ENCODE measurements at places on chromosomes 12 and 14. TPM values are rescaled to one million over a fixed set of nuclear protein-coding genes. Genes with fewer than 3 reads are reported as not detected.

DNA sequence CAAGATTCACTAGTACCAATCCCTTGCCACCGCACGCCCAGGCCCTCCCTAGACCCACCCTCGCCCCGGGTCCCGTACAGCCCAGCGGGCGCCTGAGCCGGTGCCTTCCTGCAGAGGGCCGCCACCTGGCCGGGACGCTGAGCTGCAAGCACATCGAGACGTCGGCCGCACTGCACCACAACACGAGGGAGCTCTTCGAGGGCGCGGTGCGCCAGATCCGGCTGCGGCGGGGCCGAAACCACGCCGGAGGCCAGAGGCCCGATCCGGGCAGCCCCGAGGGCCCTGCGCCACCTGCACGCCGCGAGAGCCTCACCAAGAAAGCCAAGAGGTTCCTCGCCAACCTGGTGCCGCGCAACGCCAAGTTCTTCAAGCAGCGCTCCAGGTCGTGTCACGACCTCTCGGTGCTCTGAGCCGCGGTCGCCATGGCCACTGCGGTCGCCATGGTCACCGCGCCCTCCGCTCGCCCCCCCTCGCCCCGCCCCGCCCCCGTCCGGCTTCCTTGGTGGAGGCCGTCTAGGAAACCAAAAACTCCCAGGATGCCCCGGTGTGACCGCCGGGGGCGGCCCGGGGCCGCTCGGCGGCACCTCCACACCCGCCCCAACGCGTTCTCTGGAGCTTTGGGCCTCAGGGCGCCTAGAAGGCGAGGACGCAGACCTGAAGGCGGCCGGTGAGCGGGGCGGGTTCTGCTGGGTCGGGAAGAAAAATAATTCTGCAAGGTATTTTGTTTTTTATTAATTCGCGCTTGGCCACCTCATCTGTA, 3.7 kb downstream of the REM2 start:
- no peak overlapping the region for H3K27ac ChIP-seq
- H3K4me3 ChIP-seq = peak overlapping the region; percentile 70
- DNase-seq = peak; percentile 91
- no peaks in the 10 kb centered on the region for H3K27me3 ChIP-seq
- no peaks in the 10 kb centered on the region for H3K4me1 ChIP-seq

DNA sequence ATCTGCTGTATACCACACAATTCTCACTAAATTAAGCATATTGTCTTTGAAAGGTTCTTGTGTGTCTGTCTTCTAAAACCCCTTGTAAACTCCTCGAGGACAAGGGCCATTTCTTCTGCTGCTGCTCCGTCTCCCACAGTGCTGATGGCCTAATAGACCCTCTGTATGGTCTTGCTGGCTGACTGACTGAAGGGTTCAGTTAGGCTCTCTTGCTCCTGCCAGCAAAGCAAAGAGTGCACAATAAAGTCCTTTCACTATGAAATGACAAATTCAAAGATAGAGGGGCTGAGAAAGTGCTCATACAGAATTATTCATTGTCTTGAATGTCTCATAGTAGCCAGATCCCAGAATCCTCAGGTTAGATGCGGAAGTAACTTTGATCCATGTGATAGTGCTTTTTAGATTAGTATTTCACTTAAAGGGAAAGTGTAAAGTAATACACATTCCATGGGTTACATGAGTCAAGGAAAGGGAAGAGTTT, 14.2 kb upstream of the RIOX1 start:
- H3K27me3 ChIP-seq = no peaks in the 10 kb centered on the region
- no peak overlapping the region for H3K27ac ChIP-seq
- H3K4me3 ChIP-seq = no peak overlapping the region
- H3K36me3 ChIP-seq = no peaks in the 10 kb centered on the region

GRCh38 chr14:22226381-22226780, 362.6 kb downstream of the DAD1 start:
- H3K27me3 ChIP-seq = no peaks in the 10 kb centered on the region
- no peak overlapping the region for H3K4me3 ChIP-seq
- H3K27ac ChIP-seq = no peak overlapping the region
- H3K4me1 ChIP-seq = no peaks in the 10 kb centered on the region
- no peaks in the 10 kb centered on the region for H3K36me3 ChIP-seq

DNA sequence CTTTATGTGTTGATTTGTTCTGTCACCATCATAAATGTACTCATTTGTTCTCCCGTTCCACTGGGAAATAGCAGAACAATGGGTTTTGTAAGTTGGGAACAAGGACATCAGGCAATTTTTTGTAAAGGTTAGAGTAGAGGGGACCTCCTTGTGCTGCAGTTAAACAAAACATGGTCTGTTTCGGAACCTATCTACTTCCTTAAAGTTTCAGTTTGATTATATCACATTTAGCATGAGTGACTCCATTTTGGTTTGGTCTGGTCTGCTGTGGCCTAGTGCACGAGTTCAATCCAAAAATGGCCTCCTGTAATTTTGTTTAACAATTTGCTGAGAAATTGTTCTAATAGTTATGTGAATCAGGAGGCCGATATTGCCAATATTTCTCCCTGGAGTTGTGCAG, 372.7 kb downstream of the NUAK1 start:
- H3K27ac ChIP-seq = no peak overlapping the region
- no peaks in the 10 kb centered on the region for H3K27me3 ChIP-seq
- H3K4me3 ChIP-seq = no peak overlapping the region
- H3K36me3 ChIP-seq = no peaks in the 10 kb centered on the region
- no peak for DNase-seq
- no peaks in the 10 kb centered on the region for H3K4me1 ChIP-seq

DNA sequence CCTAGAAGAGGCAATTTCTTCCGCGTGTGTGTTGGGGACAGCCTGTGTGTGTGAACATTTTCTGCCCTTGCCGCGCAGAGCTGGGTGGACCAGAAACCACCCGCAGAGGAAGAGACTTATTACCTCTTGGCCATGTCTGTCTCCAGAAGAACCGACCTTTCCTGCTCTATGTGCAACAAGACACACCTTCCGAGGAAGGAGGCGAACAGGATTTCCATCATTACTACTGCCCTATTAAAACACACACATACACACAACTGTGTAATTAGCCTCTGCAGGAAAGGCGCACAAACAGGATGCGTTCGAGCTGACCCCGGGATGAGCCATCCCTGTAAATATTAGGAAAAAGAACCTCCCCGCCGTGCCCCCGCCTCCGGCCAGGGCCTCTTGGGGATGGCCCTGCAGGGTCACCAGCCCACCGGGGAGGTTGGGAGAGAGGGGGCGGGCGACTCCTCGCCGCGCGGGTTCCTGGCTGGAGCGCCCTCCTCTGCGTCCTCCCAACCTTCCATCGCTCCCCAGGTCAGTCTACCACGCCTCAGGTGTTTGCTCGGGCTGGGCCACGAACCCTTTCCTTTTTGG, 484 bp upstream of the PRKCH start:
- H3K4me1 ChIP-seq = no peaks in the 10 kb centered on the region
- no peaks in the 10 kb centered on the region for H3K27me3 ChIP-seq
- H3K36me3 ChIP-seq = no peaks in the 10 kb centered on the region
- H3K4me3 ChIP-seq = no peak overlapping the region
- H3K27ac ChIP-seq = no peak overlapping the region

CDH24 gene
- 3.4 TPM for total RNA-seq

SYNDIG1L gene
- total RNA-seq = 1.2 TPM

KRT82 gene
- total RNA-seq = not detected

Measured in aorta (tissue), 5 donors.